Right atrium auricular region (tissue), 2 donors: ENCODE measurements at places on chromosomes 11 and 22. TPM values are rescaled to one million over a fixed set of nuclear protein-coding genes. Genes with fewer than 3 reads are reported as not detected.

DNA sequence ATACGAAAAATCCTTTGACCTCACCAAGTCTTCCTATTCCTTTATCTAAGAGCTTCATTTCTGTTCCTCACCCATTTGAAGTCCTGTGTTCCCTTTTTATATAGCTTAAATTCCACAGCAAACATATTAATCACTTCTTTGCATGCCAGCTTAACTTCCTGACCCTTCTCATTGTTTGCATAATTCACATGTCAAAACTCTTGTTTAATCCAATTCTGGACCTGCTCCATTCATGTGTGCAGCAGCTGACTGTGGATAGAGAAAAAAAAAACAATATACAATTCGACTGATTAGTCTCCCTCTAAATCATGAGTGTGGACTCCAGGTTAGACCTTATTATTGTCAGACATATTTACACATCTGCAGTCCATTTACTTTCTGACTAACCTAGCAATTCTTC lies 991.2 kb upstream of the TENM4 start:
- no peak overlapping the region for H3K4me3 ChIP-seq
- no peak overlapping the region for H3K27ac ChIP-seq
- H3K36me3 ChIP-seq = no peaks in the 10 kb centered on the region

TAF1D gene
- total RNA-seq = 36.0 TPM

DNA sequence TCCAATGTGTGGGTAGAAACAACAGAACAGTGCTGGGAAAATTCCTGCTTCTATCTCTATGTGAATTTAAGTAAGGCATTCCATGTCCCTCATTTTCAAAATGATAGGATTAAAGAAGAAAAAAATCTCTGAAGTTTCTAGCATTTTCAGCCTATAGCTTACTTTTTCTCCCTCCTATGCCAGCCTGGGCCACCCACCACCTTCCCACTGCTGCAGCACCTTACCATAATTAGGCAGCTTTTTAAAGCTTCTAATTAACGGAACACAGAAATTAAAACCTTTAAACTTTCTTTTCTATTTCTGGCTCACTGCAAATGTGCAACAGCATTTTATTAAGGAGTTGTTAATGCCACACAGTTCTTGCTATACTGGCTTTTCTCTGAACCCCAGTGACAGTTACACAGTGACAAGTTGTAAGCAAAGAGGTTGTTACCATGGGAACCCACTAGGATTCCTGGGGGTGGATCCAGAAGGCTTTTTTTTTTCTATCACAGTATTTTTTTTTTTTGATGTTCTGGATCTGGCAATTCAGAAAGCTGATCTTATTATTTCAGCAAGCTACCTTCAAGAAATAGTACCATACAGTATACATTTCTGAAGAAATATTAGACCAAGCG lies 20.2 kb downstream of the CELF1 start:
- no peaks in the 10 kb centered on the region for H3K36me3 ChIP-seq
- H3K27me3 ChIP-seq = no peaks in the 10 kb centered on the region
- no peak for DNase-seq
- no peak overlapping the region for H3K4me3 ChIP-seq
- peaks cover 58% of the 10 kb centered on the region for H3K4me1 ChIP-seq

DNA sequence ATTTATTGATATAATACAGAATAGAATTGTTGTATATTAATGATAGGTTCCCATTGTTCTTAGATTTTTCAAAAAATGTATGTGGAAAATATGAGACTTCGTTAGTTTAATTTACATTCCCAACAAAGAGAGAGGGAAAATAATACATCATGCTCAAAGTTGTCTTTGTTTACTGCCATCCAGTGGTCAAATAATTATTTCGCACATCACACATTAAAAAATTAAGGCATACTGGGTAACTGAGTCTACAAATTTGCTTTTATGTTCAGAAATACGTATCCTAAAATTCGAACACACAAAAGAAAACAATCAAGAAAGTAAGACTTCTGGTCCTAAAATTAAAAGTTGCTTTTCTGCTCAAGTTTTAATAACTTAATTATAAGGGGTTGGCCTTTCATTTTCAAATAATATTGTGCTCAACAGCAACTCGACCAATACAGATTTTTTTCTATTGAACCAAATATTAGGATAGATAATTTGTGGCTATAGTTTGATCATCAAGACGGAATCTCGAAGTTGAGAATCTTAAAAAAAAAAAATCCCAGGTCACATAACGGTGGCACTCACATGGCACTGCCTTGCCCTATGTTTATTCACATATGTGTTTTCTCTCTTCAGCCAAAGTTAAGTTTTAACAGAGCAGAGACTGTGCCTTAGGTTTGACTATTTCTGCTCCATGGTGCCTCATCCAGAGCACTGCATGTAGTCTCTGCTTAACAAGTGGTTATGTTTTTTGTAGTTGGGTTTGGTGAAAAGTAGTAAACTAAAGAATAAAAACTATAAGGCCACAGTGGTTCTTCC lies 12.3 kb downstream of the PDGFD start:
- H3K4me1 ChIP-seq = no peaks in the 10 kb centered on the region
- no peaks in the 10 kb centered on the region for H3K27me3 ChIP-seq
- no peak overlapping the region for H3K27ac ChIP-seq
- DNase-seq = no peak

DNA sequence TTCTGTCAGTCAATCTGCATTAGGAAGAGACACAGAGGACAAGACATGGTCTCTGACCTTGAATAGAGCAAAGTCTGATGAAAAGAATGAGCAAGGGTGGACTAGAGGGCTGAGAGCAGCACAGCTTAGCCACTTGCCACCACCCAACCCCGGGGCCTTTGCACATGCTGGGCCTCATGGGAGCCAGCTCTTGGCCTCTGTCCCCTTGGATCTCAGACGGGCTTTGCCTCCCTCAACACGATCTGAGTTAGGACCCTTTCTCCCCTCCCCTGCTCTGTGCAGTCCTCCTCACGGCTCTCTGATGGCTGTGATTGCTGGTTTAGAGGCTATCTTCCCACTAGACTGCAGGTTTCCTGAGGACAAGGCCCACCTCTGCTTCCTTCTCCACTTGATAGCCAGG lies 131.6 kb upstream of the B3GAT1 start:
- H3K27ac ChIP-seq = no peak overlapping the region
- H3K27me3 ChIP-seq = no peaks in the 10 kb centered on the region
- no peak overlapping the region for H3K4me3 ChIP-seq
- no peaks in the 10 kb centered on the region for H3K36me3 ChIP-seq
- H3K4me1 ChIP-seq = no peaks in the 10 kb centered on the region

DNA sequence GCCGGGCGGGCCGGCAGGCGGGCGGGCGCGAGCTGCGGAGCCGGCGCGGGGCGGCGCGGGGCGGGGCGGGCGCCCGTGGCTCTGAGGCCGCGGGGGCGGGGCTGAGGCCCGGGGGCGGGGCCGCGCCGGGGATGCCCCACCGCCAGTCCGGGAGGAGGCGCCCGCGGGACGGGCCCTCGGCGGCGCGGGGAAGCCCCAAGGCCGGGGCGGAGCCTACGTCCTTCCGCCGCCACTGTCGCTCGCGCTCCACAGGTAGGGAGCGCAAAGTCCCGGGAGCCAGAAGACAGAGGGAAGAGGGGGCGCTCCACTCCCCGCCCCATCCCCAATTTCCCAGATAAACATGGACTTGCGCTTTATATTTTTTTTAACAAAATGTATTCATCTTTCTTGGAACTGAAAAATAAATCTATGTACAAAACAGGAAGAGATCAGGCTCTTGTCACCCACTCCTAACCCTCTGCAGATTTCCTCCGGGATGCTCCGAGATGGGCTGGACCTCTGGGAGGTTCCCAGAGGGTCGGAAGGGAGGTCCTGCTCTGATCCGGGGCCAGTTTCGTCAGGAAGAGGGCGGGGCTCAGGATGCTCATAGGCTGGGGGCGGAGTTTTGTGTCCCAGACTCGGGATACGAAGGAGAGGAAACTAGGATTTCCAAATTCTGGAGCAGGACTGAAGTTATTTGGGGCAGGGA lies at the start of gene MAP4K2:
MAP4K2 (minus strand) TSS at position 57 of the 688 bp plus-strand sequence. CDS start 65 bp downstream, outside the sequence.
- H3K36me3 ChIP-seq = peaks cover 13% of the 10 kb centered on the region
- peak; percentile 94 for DNase-seq
- H3K27me3 ChIP-seq = no peaks in the 10 kb centered on the region

- DNase-seq = no peak
- H3K27me3 ChIP-seq = no peaks in the 10 kb centered on the region
These were observed 92.9 kb downstream of the TRAF6 start for GRCh38 chr11:36417154-36417553.

CD3G gene
- total RNA-seq = not detected

DNA sequence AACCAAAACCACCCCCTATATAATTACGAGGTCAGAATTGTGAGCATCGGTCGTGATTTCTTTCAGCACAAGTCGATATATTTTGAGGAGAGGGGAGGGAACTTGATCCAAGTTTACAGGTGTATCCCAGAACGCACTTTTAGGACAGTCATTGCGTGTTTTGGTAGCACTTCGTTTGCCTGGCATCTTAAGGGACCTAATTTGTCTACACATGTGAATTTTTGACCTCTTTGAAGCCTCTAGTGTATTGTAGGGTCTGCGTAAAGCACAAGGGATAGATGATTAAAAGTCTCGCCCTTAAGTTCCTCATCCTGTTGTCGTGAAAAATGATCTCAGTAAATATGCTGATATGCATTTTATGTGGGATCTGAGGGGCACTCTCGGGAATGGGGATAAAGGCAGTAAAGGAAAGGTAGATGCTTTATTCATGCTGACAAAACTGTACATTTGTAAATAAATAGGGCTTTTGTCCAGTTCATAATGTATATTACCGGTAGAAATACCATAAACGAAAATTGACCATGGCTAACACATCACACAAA lies 632 bp upstream of the CCDC34 start:
- H3K4me3 ChIP-seq = peak overlapping the region; percentile 86
- peak overlapping the region; percentile 41 for H3K27ac ChIP-seq
- peaks cover 16% of the 10 kb centered on the region for H3K36me3 ChIP-seq
- DNase-seq = no peak
- no peaks in the 10 kb centered on the region for H3K4me1 ChIP-seq

SLC35E4 gene
- 9.1 TPM for total RNA-seq

- H3K36me3 ChIP-seq = no peaks in the 10 kb centered on the region
- H3K27me3 ChIP-seq = no peaks in the 10 kb centered on the region
- H3K27ac ChIP-seq = no peak overlapping the region
- H3K4me3 ChIP-seq = no peak overlapping the region
- no peak for DNase-seq
These were observed 32.0 kb downstream of the BUD13 start for GRCh38 chr11:116740741-116741140.

IGSF9B gene
- total RNA-seq = 17.2 TPM
